ENCODE measurements at places on chromosomes 4 and X. TPM values are rescaled to one million over a fixed set of nuclear protein-coding genes. Genes with fewer than 3 reads are reported as not detected.
A peak's percentile ranks its signal among the peaks of the same experiment; 100 is the strongest.

Gene PALLD
- 11.0 TPM for total RNA-seq

Gene HMX1
- not detected for total RNA-seq

Gene SHROOM4
- total RNA-seq, result not detected

Gene COL4A6
- not detected for total RNA-seq

Gene TLR3
- total RNA-seq, result not detected

Gene F11
- not detected for total RNA-seq

DNA sequence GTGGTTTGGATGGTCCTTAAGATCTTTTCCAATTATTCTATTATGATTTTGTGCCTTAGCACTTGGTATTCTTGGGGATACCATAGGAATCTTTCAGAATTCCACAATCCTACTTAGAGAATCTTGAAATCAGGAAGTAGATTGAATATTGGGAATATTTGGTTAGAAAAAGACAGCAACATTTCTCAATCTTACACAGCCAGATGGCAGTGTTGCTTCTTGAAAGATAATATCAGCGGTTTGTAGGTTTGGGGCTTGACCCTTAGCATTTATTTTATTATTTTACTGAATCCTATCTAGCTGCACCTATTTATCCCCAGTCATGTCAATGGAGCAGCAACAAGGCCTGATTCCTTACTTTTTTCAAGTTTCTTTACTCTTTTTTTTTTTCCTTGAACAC is 28.6 kb downstream of the MAGEB1 start:
- no peaks in the 10 kb centered on the region for H3K36me3 ChIP-seq
- H3K27me3 ChIP-seq, result peaks cover 2% of the 10 kb centered on the region
- no peak for DNase-seq
- no peak overlapping the region for H3K27ac ChIP-seq

- no peaks in the 10 kb centered on the region for H3K27me3 ChIP-seq
- DNase-seq, result no peak
- H3K27ac ChIP-seq, result no peak overlapping the region
- no peak overlapping the region for H3K4me3 ChIP-seq
- H3K4me1 ChIP-seq, result no peaks in the 10 kb centered on the region
Observed at GRCh38 chr4:123297836-123298235, 98.8 kb upstream of the SPRY1 start.

DNA sequence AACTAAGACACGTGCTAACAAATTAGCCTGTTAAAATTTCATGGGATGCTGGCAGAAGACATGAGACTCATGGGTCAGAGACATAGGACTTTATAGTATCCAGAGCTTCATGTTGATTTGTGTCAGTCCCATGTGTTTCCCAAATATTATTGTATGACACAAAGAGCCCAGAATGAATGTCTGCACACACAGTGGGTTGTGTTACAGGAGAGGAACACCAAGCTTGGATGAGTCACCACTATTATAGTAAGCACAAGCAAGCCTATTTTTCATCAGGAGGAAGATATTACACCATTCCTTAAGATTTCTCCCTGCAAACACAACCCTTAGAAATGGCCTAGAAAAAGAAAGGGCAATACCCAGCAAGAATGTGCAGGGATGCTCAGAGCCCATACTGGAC is 15.4 kb downstream of the BBS12 start:
- H3K27ac ChIP-seq, result no peak overlapping the region
- no peak overlapping the region for H3K4me3 ChIP-seq
- H3K4me1 ChIP-seq, result peaks cover 11% of the 10 kb centered on the region

DNA sequence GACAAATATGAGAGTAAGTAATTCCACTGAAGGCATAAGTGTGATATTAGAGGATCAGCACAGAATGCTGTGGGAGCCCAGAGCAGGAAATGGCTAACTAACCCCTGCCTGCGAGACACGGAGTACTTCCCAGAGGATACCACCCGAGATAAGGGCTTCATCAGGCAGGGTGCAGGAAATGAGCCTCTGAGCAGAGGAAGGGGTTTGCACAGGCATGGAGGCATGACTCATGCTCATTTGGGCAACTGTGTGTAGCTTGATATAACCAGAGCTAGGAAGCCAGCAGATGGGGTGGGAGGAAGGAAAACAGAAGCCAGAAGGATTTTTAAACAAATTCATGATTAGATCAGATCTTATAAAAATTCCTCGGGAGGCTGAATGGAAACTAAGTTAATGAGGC is 70.0 kb upstream of the TSPAN5 start:
- H3K4me1 ChIP-seq, result peaks cover 5% of the 10 kb centered on the region
- no peak overlapping the region for H3K4me3 ChIP-seq
- peaks cover 7% of the 10 kb centered on the region for H3K36me3 ChIP-seq
- no peak overlapping the region for H3K27ac ChIP-seq
- peak; percentile 10 for DNase-seq
- no peaks in the 10 kb centered on the region for H3K27me3 ChIP-seq

DNA sequence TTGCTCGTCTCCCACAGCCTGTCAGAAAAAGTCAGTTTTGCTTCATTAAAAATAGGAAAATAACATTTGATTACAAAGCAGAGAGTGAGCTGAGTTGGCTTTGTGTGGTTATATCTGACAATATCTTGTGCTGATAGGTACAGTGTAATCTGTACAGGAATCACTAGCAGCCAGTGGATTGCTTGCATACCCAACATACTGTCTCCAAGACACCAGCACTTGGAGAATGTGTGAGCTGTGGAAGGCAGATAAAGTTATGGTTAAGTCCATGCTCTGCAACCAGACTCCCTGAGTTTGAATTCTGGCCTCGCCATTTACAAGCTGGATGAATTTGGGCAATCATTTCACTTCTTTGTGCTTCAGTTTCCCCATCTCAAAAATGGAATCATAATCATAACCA is 57.5 kb upstream of the TMPRSS11F start:
- H3K4me3 ChIP-seq, result no peak overlapping the region
- no peaks in the 10 kb centered on the region for H3K4me1 ChIP-seq
- no peaks in the 10 kb centered on the region for H3K36me3 ChIP-seq
- peaks cover 9% of the 10 kb centered on the region for H3K27me3 ChIP-seq

- DNase-seq, result no peak
- no peak overlapping the region for H3K4me3 ChIP-seq
- H3K36me3 ChIP-seq, result no peaks in the 10 kb centered on the region
- H3K4me1 ChIP-seq, result no peaks in the 10 kb centered on the region
Observed at GRCh38 chr4:44237643-44238042, 211.0 kb downstream of the KCTD8 start.

DNA sequence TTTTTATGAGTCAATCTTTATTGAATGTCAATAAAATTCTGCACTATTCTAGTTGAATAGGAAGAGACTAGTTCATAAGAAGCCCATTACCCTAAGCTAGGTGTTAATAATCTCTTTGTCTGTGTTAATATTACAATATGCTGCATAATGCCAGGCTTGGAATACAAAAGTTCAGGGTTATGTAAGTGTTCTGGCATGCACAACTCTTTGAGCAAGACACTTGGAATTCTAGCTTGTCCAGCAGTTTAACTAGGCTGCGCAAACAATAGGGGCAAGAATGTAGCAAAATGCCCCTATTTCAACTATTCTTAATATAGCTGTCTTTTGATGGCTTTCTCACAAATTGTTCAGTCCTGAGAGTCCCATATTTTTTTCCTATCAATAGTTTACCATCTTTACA is 31.3 kb upstream of the ETNPPL start:
- no peaks in the 10 kb centered on the region for H3K36me3 ChIP-seq
- no peak overlapping the region for H3K4me3 ChIP-seq
- no peak overlapping the region for H3K27ac ChIP-seq
- H3K27me3 ChIP-seq, result no peaks in the 10 kb centered on the region
- no peaks in the 10 kb centered on the region for H3K4me1 ChIP-seq
- no peak for DNase-seq

DNA sequence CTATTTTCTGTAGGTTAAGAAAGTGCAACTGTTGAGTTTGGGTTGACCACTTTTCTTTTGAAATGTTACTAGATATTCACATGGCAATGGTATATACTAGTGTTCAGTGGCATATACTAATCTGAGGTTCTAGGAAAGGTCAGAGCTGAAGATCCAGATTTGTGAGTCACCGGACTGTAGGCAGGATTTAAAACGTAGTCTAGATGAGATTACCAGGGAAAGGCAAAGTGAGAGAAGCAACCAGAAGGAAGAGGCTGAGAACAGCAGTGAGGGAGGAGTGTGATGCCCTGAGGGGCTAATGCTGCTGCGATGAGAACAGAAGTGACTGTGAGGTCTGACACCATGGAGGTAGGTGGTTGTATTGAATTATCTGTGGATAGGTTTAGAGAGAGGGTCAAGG is 9.7 kb upstream of the PLA2G12A start:
- H3K27me3 ChIP-seq, result peaks cover 3% of the 10 kb centered on the region
- H3K4me1 ChIP-seq, result no peaks in the 10 kb centered on the region
- H3K4me3 ChIP-seq, result no peak overlapping the region
- no peaks in the 10 kb centered on the region for H3K36me3 ChIP-seq
- DNase-seq, result no peak

GRCh38 chrX:19019996-19020395 is 36.1 kb upstream of the PHKA2 start:
- DNase-seq, result no peak
- no peaks in the 10 kb centered on the region for H3K36me3 ChIP-seq
- no peaks in the 10 kb centered on the region for H3K27me3 ChIP-seq

DNA sequence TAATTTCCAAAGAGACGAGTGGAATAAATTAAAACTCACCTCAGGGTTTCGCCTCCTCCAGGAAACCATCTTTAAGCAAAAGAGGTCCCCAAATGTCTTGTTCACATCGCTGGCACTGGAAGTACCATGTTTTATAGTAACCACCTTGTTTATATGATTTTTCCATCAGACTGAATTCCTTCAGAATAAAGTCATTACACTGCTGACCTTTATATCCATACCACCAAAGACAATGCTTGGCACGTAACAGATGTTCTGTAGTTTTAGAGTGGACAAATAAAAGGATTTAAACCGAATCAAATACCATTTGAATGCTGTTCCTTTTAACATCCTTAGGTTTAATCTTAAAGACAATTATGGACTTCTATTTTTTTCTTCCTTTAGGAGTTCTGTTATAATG is 4.7 kb downstream of the NUDT6 start:
- no peak overlapping the region for H3K4me3 ChIP-seq
- no peaks in the 10 kb centered on the region for H3K27me3 ChIP-seq

DNA sequence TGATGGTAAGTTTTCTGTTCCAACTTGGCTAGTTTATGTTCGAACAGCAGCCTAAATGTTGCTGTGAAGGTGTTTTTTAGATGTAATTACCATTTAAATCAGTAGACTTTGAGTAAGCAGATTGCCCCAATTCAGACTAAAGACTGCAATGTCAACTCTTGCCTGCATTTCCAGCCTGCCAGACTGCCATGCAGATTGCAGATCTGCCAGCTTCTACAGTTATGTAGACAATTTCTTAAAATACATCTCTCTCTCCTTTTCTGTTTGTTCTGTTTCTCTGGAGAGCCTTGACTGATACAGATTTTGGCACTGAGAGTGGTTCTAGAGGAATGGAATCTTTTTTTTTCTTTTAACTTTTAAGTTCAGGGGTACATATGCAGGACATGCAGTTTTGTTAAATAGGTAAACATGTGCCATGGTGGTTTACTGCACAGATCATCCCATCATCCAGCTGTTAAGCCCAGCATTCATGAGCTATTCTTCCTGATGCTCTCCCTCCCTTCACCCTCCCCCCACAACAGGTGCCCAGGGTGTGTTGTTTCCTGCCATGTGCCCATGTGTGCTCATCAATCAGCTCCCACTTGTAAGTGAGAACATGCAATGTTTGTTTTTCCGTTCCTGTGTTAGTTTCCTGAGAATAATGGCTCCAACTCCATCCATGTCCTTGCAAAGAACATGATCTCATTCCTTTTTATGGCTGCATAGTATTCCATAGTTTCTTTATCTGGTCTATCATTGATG is 227.8 kb downstream of the CPE start:
- no peaks in the 10 kb centered on the region for H3K27me3 ChIP-seq
- H3K4me3 ChIP-seq, result no peak overlapping the region
- no peak for DNase-seq
- H3K4me1 ChIP-seq, result peaks cover 3% of the 10 kb centered on the region
- H3K36me3 ChIP-seq, result no peaks in the 10 kb centered on the region

DNA sequence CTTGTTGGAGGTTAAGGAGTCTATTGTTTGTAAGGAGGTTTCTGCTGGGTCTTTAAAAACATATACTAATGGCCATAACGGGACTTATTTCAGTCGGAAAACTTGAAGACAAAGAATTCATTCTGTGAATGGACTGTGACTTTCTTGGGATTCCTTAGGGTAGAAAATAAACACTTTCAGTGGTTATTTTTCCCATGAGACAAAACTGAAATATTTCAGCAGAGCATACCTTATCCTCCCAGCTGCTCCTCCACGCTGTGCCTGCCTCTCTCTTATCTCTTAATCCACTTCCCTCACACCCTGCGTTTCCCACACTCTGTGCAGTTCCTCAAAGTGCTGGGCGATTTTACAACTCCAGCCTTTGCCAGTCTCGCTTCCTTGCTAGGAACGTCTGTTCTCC is 47.1 kb upstream of the SORBS2 start:
- no peak overlapping the region for H3K4me3 ChIP-seq
- H3K27ac ChIP-seq, result no peak overlapping the region
- peaks cover 9% of the 10 kb centered on the region for H3K27me3 ChIP-seq
- DNase-seq, result no peak

DNA sequence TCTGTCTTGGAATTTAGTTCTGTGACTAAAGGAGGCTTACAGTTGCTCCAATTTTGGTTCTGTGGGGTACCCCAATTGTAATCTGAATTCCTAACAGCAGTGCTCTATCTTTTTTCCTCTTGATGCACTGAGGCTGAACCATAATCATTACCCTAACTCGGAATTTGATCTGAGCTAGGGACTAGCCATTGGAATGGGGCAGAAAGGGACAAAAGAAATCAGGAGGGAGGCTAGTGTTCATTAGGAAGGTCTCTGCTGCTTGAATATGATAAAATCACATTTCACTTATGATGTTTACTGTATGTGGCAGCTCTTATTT is 2.7 kb downstream of the KLF3 start:
- H3K27ac ChIP-seq, result peak overlapping the region; percentile 72
- peaks cover 71% of the 10 kb centered on the region for H3K4me1 ChIP-seq
- H3K4me3 ChIP-seq, result peak overlapping the region; percentile 88

DNA sequence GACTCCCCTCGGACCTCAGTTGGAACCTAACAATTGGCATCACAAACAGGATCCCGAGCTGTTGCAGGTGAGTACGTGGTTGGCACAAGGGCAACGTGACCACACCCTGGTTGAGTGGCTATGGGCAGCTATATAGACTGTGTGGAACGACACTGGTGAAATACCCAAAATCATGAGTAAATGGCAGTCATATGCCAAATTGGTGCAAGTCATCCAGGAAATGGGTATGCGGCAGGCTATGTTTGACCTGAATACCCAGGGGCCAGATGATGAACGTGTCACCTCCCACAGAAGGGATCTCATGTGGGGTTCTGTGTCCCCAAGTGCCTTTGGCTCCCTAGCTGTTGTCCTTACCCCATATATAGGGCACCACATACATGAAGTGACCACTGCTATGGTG is 53.2 kb upstream of the CCDC149 start:
- H3K27me3 ChIP-seq, result no peaks in the 10 kb centered on the region
- H3K36me3 ChIP-seq, result no peaks in the 10 kb centered on the region
- H3K4me3 ChIP-seq, result no peak overlapping the region
- no peaks in the 10 kb centered on the region for H3K4me1 ChIP-seq
- no peak overlapping the region for H3K27ac ChIP-seq
- DNase-seq, result no peak

GRCh38 chr4:88411491-88412096 is 32.9 kb downstream of the HERC6 start:
- peaks cover 12% of the 10 kb centered on the region for H3K36me3 ChIP-seq
- peaks cover 9% of the 10 kb centered on the region for H3K4me1 ChIP-seq

All from activated CD4-positive, alpha-beta T cell treated with anti-CD3 and anti-CD28 coated beads for 36 hours (primary cell).